DMS 273 treated with DMSO at 0.1 percent for 48 hours (cell line): ENCODE measurements at places on chromosomes 1 and 21.

DNA sequence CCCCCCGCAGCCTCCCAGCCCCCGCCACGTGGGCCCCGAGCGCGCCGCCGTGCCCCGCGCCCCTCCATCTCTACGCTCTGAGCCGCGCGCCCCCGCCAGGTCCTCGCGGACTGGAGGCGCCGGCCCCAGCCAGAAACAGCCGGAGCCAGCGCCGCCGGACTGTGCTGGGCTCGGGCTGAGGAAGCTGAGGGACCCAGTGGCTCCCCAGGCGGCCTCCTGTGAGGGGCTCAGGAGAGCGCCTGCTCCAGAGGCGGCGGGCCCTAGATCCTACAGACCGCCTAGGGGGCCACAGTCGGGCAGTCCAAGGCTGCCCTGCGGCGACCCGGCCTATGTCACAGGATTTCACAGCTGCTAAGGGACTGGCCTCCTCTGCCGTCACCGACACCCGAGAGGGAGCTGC lies 82.1 kb downstream of the NENF start:
- no peak for DNase-seq

- no peak for DNase-seq
Observed at GRCh38 chr1:62371375-62371774, 52.1 kb upstream of the KANK4 start.

GRCh38 chr1:39238476-39238875 lies 34.0 kb downstream of the MACF1 start:
- DNase-seq = no peak

DNA sequence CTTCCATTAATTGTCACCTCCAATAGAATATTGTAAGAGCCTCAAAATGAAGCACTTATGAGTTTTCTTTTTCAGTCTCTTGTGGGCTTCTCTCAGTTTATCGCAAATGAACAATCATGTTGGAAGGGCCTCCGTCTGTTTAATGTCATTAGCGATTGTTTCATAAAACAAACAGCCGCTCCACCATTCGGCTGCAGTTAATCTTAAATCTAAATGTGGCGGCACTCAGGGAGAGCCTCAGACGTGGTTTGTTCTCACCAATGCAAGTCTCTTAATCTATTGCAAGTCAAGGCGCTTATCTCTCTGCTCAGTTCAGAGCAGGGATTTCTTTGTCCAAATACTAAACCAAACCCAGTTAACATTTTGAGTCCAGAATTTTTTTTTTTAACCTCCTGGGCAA lies 34.9 kb upstream of the ESRRG start:
- DNase-seq = no peak

DNA sequence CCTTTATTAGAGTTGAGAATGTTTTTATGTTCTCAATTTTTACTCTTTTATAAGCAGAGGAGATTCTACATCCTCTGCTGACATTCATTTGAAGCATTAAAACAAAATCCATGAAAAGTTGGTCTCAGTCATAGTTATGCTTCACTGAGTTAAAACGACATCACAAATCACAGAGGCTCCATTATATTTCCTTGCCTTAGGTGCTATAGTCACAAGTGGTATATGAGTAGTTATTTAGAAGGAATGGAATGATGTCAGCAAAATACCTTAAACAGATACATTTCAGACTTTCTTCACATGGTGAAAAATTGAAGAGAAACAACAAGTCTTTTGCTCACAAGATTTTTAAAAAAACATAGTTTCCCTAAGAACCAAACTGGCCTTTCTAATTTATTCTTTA lies 11.7 kb upstream of the METTL13 start:
- no peak for DNase-seq

DNA sequence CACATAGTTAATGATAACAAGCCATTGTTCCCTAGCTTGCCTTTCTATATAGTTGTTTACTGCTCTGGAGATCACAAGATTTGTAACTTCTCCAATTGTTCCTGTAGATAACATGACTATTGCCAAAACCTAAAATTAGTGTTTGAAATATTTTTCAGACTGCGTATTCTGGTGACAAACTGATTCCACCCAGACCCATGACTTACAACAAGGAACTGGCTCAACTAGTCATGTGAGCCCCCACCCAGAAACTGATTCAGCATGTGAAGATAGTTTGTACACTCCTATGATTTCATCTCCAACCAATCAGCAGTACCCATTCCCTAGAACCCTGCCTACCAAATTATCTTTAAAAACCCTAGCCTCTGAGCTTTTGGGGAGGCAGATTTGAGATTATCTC lies 131.4 kb upstream of the BCL9 start:
- no peak for DNase-seq

- no peak for DNase-seq
Observed at GRCh38 chr1:102834688-102835320, 273.5 kb downstream of the COL11A1 start.

GRCh38 chr1:153546796-153547559 lies 1.4 kb upstream of the S100A4 start:
- no peak for DNase-seq

DNA sequence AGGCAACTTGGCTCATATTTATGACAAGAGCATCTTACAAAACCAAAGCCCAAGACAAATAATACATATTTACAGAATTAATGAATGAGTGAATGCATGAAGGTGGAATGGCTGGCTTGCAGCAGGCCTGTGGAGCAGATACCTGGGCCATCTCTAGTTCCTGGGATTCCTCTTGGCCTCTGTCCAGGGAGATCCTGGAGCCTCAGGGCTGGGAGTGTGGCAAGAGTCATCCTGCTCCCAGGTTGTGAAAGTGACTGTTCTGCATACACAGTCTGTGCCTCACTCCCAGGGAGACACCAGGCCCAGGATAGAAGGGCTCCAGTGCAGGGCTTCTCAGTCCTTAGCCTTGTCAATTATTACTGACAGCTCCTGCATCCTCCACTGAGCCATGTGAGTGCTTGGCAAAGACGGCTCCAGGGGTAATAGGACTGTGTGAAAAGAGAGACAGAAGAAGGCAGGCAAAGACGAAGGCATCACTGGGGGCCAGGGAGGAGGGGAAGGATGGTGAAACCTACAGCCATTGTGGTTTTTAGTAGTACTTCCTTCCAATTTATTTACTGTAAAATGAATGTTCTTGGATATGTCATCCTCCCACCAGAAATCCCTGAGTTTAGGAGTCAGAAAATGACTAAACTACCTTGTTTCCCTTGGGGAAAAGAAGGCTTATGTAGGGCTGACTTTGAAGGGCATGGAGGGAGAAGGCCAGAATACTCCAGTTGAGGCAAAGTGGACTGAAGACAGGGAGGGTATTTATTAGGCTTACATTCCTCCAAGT lies 14.3 kb upstream of the KPRP start:
- DNase-seq = no peak

DNA sequence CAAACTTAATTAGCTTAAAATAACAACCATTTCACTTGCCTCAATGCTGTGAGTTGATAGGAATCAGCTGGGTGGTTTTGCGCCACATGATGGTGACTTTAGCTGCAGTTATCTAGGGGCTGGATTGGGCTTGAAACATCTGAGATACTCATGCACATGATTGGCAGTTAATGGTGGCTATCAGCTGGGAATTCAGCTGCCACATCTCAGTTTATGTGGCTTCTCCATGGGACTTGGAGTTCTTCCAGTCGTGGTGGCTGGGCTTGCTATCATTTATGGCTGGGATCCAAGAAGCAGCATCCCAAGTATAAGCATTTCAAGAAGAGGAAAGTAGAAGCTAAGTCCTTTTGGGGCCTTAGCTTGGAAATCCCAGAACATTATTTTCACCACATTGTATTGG lies 36.4 kb downstream of the PDC start:
- no peak for DNase-seq

- DNase-seq = no peak
Observed at GRCh38 chr1:112251766-112252506, 144.1 kb upstream of the CTTNBP2NL start.

GRCh38 chr1:221100611-221101010 lies 221.4 kb downstream of the HLX start:
- no peak for DNase-seq

- DNase-seq = peak; percentile 87
Observed at GRCh38 chr1:181152892-181153633, 64.6 kb downstream of the IER5 start.

DNA sequence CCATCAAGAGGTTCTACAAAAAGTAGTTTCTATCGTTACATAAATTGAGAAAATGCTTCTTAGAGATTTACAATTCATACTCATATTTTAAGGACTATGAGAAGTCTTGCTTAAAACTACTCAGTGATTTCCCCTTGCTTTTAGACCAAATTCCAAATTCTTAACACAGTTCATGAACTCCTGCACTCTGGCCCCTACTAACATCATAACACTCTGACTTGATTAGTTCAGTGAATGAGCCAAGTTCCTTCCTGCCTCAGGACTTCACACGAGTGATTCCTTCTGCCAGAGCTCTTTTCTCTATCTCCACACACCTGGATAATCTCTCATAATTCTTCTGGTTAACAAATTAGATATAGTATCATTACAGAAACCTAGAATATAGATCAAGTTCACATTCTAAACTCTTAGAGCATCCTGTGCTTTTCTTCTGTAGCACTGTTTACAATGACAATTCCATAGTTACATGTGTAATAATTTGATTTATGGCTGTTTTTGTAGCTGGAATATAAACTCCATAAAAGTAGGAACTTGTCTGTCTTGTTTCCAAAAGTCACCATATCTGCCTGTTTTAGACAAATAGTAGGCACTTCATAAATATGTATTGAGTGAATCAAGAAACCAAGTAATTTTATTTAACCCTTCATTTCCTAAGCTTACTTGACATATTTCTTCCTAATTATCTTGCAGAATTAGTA lies 59.9 kb downstream of the NUF2 start:
- DNase-seq = no peak

- DNase-seq = no peak
Observed at GRCh38 chr1:182091083-182091482, 29.6 kb upstream of the ZNF648 start.

GRCh38 chr1:162333991-162334390 lies 42.7 kb downstream of the SPATA46 start:
- no peak for DNase-seq

DNA sequence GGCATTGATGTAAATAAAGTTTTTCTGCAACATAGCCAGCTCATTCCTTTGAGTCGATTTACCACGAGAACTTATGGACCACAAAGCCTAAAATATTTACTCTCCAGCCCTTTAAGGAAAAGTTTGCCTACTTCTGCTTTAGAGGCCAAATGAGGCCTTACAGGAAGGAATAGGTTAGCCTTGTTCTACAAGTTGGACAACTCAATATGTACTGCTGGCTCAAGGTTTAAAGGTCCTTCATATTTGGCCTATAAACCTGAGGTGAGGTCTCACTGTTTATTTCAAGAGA lies 144.5 kb upstream of the DNAH14 start:
- no peak for DNase-seq

DNA sequence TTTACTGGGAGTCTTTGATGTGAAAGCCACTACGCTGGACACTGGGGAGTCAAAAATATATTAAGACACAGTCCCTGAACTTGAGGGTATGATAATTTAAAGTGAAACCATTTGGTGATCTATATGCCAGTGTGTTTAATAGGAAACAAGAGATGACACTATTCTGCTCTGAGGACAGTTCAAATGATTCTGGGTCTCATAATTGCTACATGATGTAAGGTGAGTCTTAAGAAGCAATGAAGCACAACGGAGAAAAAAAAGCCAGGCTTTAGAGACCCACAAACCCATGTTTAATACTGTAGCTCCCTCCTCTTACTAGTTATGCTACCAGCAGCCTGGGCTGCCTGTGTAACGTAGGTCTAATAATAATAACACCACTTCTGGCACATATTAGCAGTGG lies 14.2 kb upstream of the LRRC8D start:
- no peak for DNase-seq

DNA sequence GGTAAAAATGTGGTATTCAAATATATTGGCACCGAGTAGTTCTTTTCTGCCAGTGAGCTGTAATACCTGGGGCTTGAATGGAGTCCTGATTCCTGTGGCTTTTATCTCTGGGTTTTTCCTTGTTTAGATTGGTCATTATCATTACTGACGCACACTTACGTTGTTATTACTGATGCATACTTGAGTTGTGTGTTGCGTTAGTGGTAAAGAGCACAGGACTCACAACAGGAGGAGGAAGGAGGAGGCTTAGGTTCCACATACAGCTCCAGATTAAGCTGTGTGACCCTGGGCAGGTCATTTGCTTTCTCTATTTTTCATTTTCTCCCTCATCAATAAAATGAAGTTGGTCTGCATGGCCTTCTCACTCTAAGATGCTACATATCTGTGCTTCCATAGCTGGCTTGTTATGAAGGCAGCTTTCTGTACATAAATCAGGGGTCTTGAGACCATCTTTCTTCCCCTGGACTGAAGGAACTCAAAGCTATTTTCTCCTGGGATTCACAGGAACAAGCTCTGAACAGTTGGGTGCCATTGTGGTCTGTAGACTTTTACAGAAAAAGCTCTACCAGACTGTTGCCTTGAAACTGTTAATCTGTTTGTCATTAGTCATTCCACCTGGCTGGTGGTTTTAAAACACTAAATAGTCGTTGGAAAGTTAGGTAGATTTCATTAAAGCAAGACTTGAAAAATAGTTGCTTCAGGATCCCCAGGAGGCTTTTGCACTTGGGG lies 5.6 kb downstream of the ARID1A start:
- DNase-seq = no peak

DNA sequence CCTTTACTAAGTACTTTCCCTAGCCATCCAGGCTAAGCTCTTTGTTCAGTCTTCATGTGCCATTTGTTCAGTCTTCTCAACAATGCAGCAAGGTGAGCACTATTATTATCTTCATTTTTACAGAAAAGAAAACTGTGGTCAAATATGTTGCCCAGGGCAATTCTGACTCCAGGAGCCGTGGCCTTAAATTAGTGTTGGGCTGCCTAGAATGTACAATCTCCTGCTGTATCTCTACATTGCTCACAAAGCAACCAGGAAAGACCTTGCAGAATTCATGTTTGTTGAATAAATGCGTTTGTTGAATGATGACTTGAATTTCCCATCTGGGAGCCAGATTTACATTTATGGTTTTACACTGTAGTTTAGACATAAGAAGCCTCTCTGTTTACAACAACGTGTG lies 14.2 kb downstream of the CD101 start:
- no peak for DNase-seq

GRCh38 chr1:45317166-45317565 lies 9.5 kb upstream of the HPDL start:
- DNase-seq = no peak

- no peak for DNase-seq
Observed at GRCh38 chr1:184532199-184532598, 145.4 kb downstream of the C1orf21 start.

GRCh38 chr1:89965193-89965768 lies 29.6 kb upstream of the ZNF326 start:
- peak; percentile 29 for DNase-seq

DNA sequence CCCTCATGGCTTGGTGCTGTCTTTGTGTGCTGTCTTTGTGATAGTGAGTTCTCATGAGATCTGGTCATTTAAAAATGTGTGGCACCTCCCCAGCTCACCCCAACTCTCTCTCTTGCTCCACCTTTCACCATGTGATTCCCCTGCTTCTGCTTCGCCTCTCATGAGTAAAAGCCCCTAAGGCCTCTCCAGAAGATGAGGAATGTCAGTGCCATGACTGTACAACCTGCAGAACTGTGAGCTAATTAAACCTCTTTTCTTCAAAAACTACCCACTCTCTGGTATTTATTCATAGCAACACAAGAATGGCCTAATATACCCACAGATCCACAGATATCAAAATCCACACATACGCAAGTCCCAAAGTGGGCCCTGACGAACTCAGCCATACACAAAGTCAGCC lies 88.9 kb upstream of the PPP2R5A start:
- DNase-seq = no peak

- no peak for DNase-seq
Observed at GRCh38 chr1:186183970-186184628, 191.0 kb downstream of the TPR start.
